Left lung (tissue), 14 donors: ENCODE measurements at places on chromosomes 2 and 18. TPM values are rescaled to one million over a fixed set of nuclear protein-coding genes. Genes with fewer than 3 reads are reported as not detected.

Gene ATP6V1B1
- polyA plus RNA-seq, result 4.8 TPM

Gene MALT1
- 26.8 TPM for polyA plus RNA-seq

Gene CCBE1
- polyA plus RNA-seq, result 77.2 TPM

Gene CNDP1
- 0.27 TPM for polyA plus RNA-seq

Gene CDH19
- polyA plus RNA-seq, result 0.14 TPM

Gene KDSR
- 44.1 TPM for polyA plus RNA-seq

Gene STRADB
- 54.9 TPM for polyA plus RNA-seq

GRCh38 chr2:23485841-23486683, 101.1 kb downstream of the KLHL29 start:
- H3K27ac ChIP-seq, result no peak overlapping the region
- H3K4me3 ChIP-seq, result no peak overlapping the region
- H3K4me1 ChIP-seq, result peaks cover 2% of the 10 kb centered on the region
- no peaks in the 10 kb centered on the region for H3K36me3 ChIP-seq
- H3K27me3 ChIP-seq, result no peaks in the 10 kb centered on the region
- no peak for DNase-seq

- no peak overlapping the region for H3K27ac ChIP-seq
- no peak for DNase-seq
- H3K36me3 ChIP-seq, result no peaks in the 10 kb centered on the region
Measured at GRCh38 chr2:188132385-188132784, 159.3 kb upstream of the GULP1 start.

GRCh38 chr2:134823431-134823830, 15.0 kb upstream of the ACMSD start:
- no peak for DNase-seq
- H3K4me3 ChIP-seq, result no peak overlapping the region
- H3K27me3 ChIP-seq, result no peaks in the 10 kb centered on the region
- H3K27ac ChIP-seq, result peak overlapping the region; percentile 41
- no peaks in the 10 kb centered on the region for H3K4me1 ChIP-seq
- H3K36me3 ChIP-seq, result no peaks in the 10 kb centered on the region

DNA sequence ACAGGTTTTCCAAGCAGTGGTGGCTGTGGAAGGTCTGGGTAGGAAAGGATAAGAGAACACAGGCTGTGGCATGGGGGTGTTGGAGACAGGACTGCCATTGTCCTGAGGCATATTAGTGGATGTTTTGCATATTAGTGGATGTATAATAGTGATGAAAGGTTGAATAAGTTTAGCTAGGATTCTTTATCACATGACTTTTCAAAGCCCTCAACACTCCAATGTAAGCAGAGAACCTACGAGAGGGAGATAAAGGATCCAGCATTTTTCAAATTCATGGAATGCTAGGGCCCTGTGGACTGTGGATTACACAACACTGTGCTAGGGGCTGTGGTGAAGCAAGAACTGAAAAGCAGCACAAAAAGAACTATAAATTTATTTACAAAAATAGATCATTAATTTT, 63.2 kb downstream of the POLE4 start:
- DNase-seq, result no peak
- H3K27ac ChIP-seq, result no peak overlapping the region
- no peaks in the 10 kb centered on the region for H3K36me3 ChIP-seq
- no peaks in the 10 kb centered on the region for H3K4me1 ChIP-seq

DNA sequence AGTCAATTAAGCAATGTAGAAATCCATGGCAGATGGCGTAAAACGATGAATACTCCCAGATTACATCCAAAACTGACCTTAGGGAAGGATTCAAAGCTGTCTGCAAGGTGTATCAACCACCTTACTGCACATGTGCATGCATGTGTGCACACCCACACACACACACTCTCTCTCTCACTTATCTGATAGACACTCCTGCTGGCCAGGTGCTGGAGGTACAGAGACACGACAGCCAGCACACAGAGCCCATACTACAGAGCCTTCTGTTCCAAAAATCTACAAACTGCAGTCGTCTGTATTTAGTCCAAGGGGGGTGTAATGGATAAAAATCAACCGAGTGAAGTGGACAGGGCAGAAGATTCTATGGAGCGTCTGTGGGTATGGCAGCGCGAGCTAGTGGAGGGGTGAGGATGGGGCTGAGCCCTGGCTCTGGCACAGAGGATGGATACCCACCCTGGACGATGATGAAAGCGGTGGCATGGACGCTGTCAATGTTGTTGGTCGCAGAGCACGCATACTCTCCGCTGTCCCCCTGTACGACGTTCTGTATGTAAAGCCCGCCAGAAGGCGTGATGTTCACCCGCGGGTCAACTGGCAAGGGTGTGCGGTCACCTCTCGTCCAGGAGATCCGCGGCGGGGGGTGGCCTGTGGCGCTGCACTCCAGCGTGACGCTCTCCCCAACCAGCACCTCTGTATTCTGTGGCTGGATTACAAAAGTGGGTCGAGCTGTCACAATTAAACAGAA, 78.4 kb downstream of the PXDN start:
- no peak overlapping the region for H3K4me3 ChIP-seq
- no peak overlapping the region for H3K27ac ChIP-seq
- no peaks in the 10 kb centered on the region for H3K4me1 ChIP-seq
- H3K27me3 ChIP-seq, result no peaks in the 10 kb centered on the region
- no peaks in the 10 kb centered on the region for H3K36me3 ChIP-seq

DNA sequence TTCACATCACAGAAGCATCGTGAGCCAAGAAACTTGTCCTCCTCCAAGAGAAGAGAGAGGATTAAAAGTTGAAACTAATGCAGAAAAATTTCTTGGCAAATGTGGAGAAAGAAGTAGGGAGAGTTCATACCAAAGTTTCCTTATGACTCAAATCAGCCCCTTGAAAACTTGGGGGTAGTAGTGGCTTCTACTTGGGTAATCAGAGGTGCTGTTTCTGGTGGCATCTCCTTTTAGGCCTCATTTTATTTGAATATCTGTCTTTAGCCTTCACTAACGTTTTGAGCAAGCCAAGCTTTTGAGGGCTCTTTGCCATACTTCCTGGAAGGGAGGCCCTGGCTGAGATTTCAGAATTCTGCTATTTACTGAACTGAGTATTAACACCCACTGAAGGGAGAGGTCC, 515.3 kb upstream of the MEX3C start:
- H3K36me3 ChIP-seq, result no peaks in the 10 kb centered on the region
- no peak overlapping the region for H3K27ac ChIP-seq
- no peak overlapping the region for H3K4me3 ChIP-seq
- H3K4me1 ChIP-seq, result no peaks in the 10 kb centered on the region

DNA sequence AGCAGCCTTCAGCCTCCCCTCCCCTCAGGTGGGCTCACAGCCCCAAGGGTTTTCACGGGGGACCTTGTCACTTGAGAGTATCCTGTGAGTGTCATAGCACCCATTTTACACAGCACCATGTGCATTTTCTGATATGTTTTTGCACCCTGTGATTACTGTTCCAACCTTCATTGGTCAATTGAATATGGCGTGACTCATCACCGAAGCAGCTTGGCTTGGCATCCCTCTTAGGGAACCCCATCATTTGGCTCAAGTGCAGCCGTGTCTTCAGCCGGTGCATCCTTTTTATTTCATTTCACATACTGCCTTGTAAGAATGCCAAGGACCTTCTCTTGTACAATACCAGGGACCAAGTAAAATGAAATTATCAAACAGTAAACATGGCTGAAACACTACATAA, 57.6 kb downstream of the NPAS2 start:
- no peak overlapping the region for H3K4me3 ChIP-seq
- DNase-seq, result no peak
- H3K27me3 ChIP-seq, result no peaks in the 10 kb centered on the region
- H3K27ac ChIP-seq, result no peak overlapping the region

- peaks cover 12% of the 10 kb centered on the region for H3K4me1 ChIP-seq
- no peaks in the 10 kb centered on the region for H3K27me3 ChIP-seq
- no peak for DNase-seq
Measured at GRCh38 chr2:219596954-219597551, 604 bp upstream of the STK11IP start.

DNA sequence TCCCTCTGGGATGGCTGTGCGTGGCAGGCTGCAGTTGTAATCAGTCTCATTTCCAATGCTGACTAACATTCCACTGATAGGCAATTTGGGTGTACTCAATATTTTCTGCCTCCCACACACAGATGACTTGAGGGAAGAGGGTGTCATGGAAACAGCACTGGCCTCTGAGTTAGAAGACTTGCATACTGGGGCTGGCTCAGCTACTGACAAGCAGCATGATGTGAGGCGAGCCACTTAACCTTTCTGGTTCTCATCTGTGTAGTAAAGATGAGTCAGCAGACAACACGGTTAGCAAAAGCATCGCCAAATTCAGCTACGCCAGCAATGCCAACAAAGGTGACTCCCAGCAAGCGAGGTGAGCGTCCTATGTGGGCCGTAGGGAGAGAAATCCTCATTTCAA, 73.5 kb downstream of the COLEC12 start:
- H3K27me3 ChIP-seq, result no peaks in the 10 kb centered on the region
- no peaks in the 10 kb centered on the region for H3K4me1 ChIP-seq
- no peaks in the 10 kb centered on the region for H3K36me3 ChIP-seq

GRCh38 chr2:230981704-230982103, 14.2 kb upstream of the SPATA3 start:
- no peak overlapping the region for H3K27ac ChIP-seq
- DNase-seq, result no peak
- no peak overlapping the region for H3K4me3 ChIP-seq

GRCh38 chr18:59921384-59921891, 21.6 kb downstream of the PMAIP1 start:
- H3K27me3 ChIP-seq, result no peaks in the 10 kb centered on the region
- H3K27ac ChIP-seq, result no peak overlapping the region
- DNase-seq, result no peak

GRCh38 chr18:62107881-62108280, 79.0 kb downstream of the PIGN start:
- H3K27me3 ChIP-seq, result no peaks in the 10 kb centered on the region
- no peak for DNase-seq
- no peaks in the 10 kb centered on the region for H3K4me1 ChIP-seq
- H3K36me3 ChIP-seq, result no peaks in the 10 kb centered on the region

- no peak overlapping the region for H3K4me3 ChIP-seq
- no peaks in the 10 kb centered on the region for H3K36me3 ChIP-seq
- H3K27me3 ChIP-seq, result no peaks in the 10 kb centered on the region
- no peak overlapping the region for H3K27ac ChIP-seq
- peak; percentile 50 for DNase-seq
Measured at GRCh38 chr2:234556848-234557573, 60.1 kb upstream of the ARL4C start.

GRCh38 chr2:236576953-236577352, 7.3 kb downstream of the ACKR3 start:
- no peak overlapping the region for H3K27ac ChIP-seq
- H3K27me3 ChIP-seq, result no peaks in the 10 kb centered on the region
- no peak overlapping the region for H3K4me3 ChIP-seq
- no peaks in the 10 kb centered on the region for H3K4me1 ChIP-seq
- no peaks in the 10 kb centered on the region for H3K36me3 ChIP-seq
- DNase-seq, result no peak

- no peaks in the 10 kb centered on the region for H3K27me3 ChIP-seq
- H3K36me3 ChIP-seq, result no peaks in the 10 kb centered on the region
- no peaks in the 10 kb centered on the region for H3K4me1 ChIP-seq
- no peak for DNase-seq
Measured at GRCh38 chr18:9304388-9305070, 30.0 kb upstream of the TWSG1 start.

- H3K4me1 ChIP-seq, result no peaks in the 10 kb centered on the region
- H3K27me3 ChIP-seq, result no peaks in the 10 kb centered on the region
- peaks cover 42% of the 10 kb centered on the region for H3K36me3 ChIP-seq
- no peak for DNase-seq
- H3K4me3 ChIP-seq, result no peak overlapping the region
- no peak overlapping the region for H3K27ac ChIP-seq
Measured at GRCh38 chr2:101883860-101884259, 107.9 kb upstream of the IL1R2 start.

- peak overlapping the region; percentile 77 for H3K27ac ChIP-seq
- peak overlapping the region; percentile 10 for H3K4me3 ChIP-seq
- no peak for DNase-seq
- H3K36me3 ChIP-seq, result no peaks in the 10 kb centered on the region
- H3K4me1 ChIP-seq, result peaks cover 17% of the 10 kb centered on the region
- no peaks in the 10 kb centered on the region for H3K27me3 ChIP-seq
Measured at GRCh38 chr2:197198890-197199289, 111.7 kb downstream of the ANKRD44 start.
